ENCODE measurements at places on chromosomes 11 and 22.

- DNase-seq = no peak
Measured at GRCh38 chr11:129455756-129456655, 80.4 kb downstream of the BARX2 start.

DNA sequence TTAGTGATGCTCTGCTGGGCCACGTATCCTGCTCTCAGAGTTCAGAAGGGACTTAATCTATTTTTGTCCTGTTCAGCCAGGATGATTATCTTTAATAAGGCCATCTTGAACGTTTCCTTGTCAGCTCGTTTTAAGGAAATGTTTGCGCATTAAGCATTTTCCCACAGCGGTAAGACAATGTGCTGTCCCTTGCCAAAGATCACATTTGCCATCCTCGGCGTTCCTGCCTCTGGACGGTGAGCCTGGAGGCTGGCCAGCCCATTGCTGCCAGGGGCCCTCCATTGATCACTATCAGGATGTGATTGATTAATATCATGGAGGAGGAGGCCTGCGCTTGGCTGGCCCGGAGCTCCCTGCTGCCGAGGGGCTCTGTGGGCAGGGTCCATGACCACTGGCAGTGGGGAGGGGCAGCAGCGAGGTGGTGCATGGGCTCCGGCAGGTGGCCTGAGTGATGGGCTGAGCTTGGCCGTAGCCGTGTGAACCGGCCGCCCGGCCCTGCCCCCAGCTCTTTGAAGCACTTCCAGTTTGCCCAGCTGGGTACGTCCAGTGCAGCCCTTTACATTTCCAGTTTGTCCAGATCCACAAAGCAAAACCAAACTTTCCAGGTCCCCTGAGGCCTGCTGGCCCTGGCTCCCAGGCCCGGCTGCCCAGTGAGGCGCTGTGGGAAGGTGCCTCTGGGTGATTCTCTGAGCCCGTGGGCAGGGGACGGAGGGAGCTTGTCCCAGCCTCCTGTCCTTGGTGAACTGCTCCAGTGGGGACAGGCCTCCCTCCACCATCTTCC lies 49.5 kb upstream of the SMIM38 start:
- no peak for DNase-seq

DNA sequence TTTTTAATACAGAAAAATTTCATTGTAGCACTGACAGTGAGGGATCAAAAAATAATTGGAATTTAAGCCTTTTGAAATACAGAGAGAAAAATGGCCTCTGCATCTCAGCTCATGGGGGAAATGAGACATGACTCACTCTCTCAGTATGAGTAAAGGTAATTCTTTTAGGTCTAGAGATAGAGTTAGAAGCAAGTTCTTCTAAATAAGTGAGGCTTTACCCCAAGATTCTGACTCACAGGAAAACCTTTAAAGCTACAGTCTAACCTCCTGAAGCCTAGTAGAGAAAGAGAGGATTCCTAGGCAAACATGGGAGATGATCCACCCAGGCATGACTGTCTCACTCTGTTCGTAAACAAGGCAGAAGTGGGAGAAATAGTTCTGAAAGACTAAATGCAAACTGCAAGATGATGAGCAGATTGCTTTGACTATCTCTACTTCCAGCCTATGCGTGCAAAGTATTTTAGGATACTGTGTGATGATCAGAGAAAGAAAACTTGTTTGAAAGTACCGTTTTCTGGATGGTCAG lies 1003.3 kb upstream of the CCDC90B start:
- no peak for DNase-seq

GRCh38 chr11:69233744-69234570 lies 60.0 kb upstream of the MYEOV start:
- no peak for DNase-seq

GRCh38 chr11:9639985-9640384 lies 23.9 kb upstream of the SWAP70 start:
- DNase-seq = no peak

DNA sequence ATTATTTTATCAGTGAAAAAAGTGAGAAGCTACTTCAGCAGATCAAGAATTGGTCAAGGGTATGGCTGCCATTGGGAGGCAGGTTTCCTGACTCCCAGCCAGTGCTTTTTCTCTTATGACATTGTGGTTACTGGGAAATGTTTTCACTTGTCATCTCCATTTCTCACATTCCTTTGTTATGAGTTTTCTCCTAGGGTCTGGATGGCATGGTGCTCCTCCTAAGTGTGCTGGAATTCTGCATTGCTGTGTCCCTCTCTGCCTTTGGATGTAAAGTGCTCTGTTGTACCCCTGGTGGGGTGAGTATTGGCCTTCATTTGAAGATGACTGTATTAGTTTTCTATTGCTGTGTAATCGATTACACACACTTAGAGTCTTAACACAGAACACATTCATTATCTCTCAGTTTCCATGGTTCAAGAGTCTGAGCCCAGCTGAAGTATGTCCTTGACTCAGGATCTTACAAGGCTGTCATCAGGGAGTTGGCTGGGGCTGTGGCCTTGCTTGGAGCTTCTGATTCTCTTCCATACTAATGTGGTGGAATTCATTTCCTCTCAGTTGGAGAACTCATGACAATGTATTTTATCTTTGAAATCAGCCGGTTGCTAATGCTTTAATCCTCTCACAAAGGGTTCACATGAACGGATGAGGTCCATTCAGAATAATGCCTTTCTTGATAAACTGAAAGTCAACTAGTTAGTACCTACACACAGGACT lies 21.0 kb upstream of the MS4A6E start:
- no peak for DNase-seq

DNA sequence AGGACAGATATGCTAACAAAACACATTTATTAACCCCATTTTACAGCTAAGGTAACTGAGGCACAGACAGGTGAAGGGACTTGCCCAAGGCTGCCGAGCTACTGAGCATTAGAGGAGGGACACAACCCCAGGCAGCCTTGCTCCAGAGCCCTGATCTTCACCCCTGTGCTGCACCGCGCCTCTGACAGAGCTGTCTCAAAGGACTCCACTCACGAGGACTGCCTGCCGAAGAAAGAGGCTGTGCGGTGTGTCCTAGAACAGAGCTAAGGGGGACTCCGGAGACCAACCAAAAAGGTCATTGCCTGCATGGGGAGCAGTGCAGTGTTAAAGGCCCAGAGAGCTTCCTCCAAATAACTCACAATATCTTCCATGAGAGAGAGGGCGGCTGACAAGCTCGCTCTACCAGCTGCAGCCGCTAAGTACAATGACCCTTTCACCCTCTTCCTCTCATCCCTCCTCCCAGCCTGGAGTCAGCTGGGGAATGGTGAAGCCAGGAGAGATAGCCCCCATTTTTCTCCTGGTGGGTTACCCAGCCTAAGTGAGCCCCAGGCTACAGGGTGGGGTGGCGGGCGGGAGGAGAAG lies 119.2 kb downstream of the DSCAML1 start:
- DNase-seq = no peak

DNA sequence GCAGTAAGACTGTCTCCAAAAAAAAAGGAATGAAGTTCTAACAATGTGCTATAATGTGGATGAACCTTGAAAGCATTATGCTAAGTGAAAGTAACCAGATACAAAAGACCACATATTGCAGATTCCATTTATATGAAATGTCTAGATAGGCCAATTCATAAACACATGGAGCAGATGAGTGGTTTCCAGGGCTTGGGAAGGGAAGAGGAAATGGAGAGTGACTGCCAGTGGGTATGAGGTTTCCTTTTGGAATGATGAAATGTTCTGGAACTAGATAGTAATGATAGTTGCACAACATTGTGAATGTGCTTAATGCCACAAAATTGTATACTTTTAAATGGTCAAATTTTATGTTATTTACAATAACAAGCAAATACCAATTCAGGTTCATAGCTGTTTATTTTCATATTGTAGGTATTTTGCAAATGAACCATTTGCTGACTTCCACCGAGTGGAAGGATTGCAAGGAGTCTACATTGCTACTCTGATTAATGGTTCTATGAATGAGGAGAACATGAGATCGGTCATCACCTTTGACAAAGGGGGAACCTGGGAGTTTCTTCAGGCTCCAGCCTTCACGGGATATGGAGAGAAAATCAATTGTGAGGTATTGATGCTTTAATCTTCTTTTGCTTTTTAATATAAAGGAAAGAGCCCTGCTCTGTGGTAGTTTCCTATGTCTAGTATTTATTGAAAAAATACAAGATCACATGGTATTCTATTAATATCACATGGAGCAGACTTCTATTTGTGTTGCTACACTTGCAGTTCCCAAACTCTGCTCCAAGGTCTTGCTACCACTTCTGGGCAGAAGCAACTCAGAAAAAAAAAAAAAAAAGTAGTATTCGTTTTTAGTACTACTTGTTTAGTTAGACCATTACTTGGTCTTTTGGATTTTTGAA lies 67.7 kb upstream of the SORL1-AS1 start:
- DNase-seq = no peak

- DNase-seq = no peak
Measured at GRCh38 chr11:65429724-65430405, 7.3 kb downstream of the NEAT1 start.

DNA sequence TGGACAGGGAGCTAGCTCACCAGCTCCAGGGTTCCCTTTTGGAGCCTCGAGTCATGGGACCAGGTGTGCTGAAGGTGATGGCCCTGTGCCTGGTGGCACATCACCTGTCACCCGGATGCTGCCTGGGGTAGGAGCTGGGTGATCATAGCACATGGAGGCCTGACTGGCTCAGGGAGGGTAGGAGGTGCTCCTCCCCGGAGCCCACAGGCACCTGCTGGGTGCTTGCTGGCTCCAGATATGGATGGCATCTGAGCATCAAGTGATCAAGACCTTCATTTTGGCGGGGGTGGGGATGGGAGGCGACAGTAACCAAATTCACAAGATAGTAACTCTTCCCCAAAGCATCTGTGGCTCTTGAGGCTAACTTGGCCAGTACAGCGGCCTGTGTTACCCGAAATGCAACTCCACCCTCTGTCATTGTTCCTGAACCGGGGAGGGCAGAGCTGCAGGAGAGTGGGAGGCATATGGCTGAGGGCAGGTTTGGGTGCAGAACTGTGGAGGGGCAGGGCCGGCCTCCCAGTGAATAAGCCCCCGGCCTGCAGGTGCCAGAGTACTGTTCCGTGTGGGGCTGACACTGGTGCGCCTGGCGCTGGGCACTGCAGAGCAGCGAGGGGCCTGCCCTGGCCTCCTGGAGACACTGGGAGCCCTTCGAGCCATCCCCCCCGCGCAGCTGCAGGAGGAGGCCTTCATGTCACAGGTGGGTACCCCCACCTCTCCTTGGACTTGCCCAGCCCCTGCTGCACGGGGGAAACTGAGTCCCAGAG lies 4.7 kb downstream of the TBC1D10C start:
- DNase-seq = no peak

- no peak for DNase-seq
Measured at GRCh38 chr11:76601724-76602123, 68.8 kb downstream of the LRRC32 start.

GRCh38 chr22:24214467-24215285 lies 30.2 kb downstream of the GGT5 start:
- no peak for DNase-seq

- DNase-seq = no peak
Measured at GRCh38 chr11:64750361-64751054, 6.6 kb upstream of the RASGRP2 start.

DNA sequence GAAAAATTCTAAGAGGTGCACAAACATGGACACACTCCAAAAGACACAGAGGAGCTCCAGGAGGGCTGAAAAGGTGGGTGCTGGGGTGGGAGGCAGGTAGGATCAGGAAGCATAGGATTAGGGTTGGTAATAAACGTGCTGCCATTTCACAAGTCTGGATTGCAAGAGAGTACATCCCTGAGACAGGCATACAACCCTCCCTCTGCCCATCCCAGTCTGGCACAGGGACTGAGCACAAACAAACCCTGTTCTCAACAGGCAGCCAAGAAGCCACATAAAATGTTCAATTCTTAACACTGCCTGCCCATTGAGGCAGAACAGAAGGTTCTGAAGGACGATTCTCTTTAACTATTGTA lies 18.5 kb downstream of the SLC35F2 start:
- no peak for DNase-seq

DNA sequence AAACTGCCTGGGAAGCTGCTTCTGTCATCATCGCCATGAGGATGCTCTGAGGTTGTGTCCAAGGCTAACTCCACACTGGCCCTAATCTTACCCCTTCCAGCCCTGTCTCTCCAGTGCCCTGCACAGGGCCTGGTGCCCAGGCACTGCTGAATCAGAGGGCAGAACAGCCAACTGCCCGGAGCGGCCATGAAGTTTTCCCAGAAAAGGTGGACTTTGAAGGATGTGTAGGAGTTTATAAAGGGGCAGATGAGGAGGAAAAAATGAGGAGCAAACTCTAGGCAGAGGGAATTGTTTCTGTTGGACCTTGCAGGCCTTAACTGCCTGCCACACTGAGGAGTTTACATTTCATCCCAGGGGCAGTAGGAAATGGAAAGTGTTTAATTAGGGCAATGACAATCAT lies 39.4 kb upstream of the TCF20 start:
- DNase-seq = no peak

DNA sequence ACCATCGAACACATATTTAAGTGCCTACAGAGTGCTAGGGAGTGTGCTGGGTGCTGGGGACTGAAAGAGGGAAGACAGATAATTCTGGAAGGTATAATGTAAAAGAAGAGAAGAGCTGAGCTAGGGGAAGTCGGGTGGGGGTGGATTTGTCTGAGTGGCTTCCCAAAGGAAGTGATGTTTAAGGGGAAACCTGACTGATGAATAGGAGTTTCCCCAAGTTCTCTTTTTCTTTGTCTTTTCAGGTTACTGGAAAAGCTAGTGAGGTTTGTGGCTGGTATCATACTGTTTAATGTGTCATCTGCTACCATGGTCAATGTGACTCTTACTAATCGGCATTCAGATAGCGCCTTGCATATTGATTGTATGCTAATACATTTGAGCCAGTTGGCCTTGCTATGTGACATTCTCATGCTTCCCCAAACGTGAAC lies 151.6 kb upstream of the MTMR2 start:
- no peak for DNase-seq

- DNase-seq = no peak
Measured at GRCh38 chr11:102936864-102937509, 18.5 kb downstream of the MMP13 start.

DNA sequence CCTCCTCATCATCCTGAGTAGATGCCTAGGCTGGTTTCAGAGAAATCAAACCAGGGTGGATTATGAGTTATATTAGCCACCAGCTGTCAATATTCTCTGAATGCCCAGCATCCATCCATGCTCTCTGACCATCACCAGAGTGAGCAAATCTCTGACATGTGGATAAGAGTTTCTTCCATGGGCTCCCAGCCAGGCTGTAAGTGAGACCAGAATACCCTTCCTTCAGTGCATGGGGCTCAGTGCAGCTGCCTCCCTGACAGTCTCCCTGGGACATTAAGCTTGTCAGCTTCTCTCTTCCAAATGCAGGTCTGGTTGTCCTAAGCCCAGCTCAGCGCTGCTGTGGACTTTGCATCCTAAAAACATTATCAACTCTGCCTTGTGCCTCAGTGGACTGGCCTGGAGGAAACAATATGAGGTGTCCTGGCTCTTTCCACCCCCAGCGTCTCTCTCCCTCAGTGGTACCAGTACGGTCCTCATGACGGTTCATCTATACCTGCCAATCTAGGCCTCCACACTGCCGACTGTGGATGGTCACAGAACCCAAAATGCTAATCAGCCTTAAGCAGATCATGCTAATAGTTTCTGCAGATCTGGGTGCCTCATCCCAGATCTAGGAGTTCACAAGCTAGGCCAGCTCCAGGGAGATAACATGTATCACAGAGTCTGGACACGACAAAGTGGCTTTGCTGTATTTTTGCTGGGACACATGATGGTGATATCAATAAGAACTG lies 41.6 kb upstream of the PRAME start:
- no peak for DNase-seq

All from NCI-H2081 treated with DMSO at 0.1 percent for 48 hours (cell line).